Ammon's horn (tissue), 1 donor: ENCODE measurements at places on chromosomes 16 and 17.

DNA sequence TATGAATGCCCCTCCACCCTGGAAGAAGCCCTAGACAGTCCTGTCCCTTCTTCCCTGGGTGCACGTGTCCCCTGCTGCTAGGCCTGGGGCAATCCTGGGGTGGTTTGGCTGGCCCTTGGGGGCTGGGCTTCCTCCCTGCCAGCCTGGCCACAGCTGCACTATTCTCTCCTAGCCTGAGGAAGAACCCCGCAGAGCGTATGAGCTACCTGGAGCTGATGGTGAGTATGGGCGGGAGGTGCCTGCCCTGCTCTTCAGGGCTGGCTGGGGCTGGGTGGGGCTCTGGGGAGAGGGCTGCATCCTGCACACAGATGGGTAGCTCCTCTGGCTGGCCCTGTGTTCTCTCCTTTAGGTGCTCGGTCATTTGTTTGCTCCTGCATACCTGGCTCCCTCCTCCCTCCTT lies 28.8 kb downstream of the MAP2K3 start:
- DNase-seq: no peak

DNA sequence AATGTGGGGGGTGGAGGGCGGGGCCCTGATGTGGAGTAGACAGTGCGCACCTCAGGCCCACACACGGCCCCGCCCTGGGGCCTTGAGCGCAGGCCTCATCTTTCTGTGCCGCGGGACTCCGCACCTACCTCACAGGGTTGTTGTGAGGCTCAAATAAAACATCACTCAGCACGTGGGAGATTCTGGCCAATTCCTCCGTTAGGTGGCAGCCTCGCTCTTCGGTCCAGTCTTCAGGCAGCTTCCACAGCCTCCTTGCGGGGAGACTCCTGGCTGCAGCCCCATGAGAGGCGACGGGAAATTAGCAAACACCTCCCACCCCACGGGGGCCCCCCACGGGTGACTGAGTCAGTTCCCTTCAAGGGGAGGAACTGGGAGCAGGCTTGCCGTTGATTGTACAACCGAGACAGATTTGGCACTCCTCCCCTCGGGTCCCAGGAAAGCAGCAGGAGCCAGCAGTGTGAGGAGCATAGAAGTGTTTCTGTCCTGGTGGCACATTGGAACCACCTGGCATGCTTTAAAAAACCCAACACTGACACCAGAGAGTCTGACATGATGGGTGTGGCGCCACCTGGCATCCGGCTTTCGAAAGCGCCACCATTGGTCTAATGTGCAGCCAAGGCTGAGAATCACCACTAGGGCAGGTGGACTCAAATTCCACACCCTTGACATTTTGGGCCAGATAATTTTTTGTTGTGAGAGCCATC lies 7.6 kb downstream of the MRM1 start:
- peak; percentile 76 for DNase-seq

GRCh38 chr17:7322520-7323194 lies 6.5 kb downstream of the NEURL4 start:
- DNase-seq: no peak

- peak; percentile 85 for DNase-seq
Observed at GRCh38 chr17:27649929-27650328, 18.9 kb downstream of the LGALS9 start.

GRCh38 chr16:53433509-53433908 lies 762 bp upstream of the RBL2 start:
- no peak for DNase-seq

GRCh38 chr16:4381935-4382794 lies 10.5 kb downstream of the VASN start:
- no peak for DNase-seq

DNA sequence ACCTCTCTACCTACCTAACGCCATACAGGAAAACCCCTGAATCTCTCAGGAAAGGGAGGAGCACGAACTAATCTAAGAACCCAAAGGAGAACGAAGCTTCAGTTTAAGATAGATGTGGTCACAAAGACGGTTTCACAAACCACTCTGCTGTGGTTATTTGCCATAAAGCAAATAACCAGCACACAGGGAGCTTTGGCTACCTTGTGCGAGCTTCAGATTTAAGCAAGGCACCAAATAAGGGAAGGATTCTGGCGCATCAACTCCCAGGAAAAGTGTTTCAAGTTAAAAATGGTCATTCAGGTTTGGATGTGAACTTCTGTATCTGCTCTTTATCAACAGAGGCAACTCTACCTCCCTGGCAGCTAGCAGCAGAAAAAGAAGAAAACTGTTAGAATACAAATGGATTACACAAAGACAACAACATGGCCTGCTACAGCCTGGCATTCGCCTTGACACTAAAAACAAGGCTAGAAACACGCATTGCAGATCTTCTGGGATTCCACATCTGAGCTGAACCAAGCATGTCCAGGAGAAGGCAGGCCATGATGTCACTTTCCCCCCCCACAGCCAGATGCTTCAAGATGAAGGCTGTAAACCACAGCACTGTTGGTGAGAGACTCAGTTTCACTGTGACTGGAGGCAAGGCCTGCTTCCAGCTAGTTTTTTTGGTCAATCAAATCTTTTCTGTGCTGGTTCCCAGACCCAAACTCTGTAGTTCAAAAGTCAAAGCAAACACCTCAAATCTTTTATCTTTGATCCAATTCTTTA lies 43.6 kb downstream of the SMG6 start:
- no peak for DNase-seq

DNA sequence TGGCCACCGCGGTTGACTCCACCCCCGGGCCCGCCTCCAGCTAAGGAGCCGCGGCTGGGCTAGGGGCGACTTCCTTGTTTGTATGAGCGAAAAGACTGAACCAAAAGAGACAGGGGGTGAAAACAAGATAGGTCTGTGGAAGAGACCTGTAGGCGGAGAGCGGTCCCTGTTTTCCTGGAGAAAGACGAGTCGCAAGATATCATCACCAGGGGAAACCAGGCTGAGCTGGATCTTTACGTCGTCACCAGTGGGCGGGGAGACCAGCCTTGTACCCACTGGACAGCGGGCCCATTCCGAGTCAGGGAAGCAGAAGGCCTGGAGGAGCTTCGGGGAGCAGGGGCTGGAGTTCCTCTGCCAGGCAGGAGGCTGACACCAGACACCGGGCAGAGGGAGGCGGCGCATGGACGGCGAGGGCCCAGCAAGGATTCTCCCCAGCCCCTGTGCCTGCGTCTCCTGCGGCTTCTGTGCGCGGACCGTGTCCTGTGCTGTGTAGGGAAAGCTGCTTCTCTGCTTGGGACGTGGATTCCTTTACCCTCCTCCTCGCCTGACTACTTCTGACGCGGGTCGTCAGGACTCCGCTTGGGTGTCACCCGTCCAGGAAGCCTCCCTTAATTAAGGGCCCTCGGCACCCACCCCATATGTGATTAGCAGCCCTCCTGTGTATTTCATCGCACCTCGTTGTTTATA lies 10.3 kb upstream of the ARL4D start:
- peak; percentile 95 for DNase-seq

GRCh38 chr16:78438219-78438618 lies 338.8 kb downstream of the WWOX start:
- DNase-seq: no peak

GRCh38 chr17:73639932-73640331 lies 4.3 kb downstream of the SDK2 start:
- DNase-seq: no peak

GRCh38 chr17:49110509-49110908 lies 22.1 kb upstream of the B4GALNT2 start:
- DNase-seq: no peak

GRCh38 chr17:31919802-31920525 lies 16.8 kb upstream of the SUZ12 start:
- DNase-seq: no peak
